ENCODE measurements at places on chromosomes 3 and 15.

DNA sequence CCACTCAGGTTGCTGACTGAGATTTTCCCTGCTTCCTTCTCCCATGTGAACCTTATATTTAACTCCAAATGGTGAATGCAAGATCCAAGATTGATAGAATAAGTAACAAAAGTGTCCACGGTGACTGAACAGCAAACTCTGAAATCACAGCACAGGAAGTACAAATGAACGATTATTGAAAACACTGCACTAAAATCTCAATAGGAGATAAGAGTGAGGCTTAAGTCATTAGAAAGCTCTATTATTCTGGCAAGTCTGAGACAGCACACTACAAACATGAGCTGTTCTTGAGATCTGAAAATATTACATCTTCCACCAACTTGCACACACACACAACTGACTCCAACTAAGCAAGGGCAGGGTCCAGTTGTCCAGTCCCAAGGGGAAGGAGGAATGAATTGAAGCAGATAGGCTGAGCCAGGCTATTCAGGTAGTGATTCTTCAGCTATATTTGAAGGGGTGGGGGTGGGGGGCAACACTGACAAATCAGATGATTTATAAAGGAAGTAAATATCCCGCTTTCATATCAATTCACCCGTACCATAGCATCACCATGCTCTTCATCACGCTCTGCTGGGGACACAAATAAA lies 2.9 kb downstream of the ZNF385D start:
- DNase-seq, result no peak

- DNase-seq, result peak; percentile 71
These were observed 3.1 kb downstream of the NBEAL2 start for GRCh38 chr3:46982546-46982945.

DNA sequence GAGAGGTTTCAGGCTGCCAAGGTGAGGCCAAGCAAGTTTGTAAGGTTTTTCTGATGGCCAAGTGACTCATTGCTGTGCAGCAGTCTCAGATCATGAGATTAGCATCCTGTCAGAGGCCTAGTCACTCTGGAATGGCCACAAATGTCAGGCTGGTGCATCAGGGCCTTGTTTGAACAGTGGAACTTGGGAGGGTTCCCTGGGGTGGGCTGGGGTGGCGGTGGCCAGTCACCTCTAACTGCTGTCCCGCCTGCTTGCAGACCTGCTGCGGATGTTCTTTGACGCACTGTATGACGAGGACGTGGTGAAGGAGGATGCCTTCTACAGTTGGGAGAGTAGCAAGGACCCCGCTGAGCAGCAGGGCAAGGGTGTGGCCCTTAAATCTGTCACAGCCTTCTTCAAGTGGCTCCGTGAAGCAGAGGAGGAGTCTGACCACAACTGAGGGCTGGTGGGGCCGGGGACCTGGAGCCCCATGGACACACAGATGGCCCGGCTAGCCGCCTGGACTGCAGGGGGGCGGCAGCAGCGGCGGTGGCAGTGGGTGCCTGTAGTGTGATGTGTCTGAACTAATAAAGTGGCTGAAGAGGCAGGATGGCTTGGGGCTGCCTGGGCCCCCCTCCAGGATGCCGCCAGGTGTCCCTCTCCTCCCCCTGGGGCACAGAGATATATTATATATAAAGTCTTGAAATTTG lies 2.8 kb upstream of the FAM131A start:
- no peak for DNase-seq

DNA sequence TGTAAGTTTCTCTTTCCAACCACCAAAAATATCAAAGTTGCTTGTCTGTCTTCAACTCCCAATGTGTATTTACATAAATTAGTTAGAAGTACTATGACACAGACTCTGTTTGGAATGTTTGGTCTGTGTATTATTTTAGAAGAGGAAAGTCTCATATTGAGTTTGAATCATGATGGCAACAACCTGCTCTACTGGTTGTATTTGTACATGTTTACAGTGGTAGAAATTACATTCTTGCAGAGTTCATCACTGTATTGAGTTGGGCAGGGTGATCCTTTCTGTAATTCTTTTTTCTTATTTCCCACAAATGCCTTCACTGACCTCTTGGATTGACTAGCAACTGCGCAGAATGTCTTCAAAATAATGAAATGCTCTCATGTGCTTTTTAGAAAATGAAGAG lies 149.6 kb downstream of the CHL1 start:
- no peak for DNase-seq

DNA sequence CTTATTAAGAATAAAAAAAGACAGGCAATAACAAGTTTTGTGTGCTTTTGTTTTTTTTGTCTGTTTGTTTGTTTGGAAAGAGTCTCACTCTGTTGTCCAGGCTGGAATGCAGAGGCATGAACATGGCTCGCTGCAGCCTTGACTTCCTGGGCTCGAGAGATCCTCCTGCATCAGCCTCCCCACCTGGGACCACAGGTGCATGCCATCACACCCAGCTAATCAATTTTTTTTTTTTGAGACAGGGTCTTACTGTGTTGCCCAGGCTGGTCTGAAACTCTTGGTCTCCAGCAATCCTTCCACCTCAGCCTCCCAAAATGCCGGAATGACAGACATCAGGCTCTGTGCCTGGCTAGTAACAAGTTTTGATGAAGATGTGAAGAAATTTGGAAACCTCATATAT lies 73.1 kb upstream of the GCNT3 start:
- DNase-seq, result no peak

DNA sequence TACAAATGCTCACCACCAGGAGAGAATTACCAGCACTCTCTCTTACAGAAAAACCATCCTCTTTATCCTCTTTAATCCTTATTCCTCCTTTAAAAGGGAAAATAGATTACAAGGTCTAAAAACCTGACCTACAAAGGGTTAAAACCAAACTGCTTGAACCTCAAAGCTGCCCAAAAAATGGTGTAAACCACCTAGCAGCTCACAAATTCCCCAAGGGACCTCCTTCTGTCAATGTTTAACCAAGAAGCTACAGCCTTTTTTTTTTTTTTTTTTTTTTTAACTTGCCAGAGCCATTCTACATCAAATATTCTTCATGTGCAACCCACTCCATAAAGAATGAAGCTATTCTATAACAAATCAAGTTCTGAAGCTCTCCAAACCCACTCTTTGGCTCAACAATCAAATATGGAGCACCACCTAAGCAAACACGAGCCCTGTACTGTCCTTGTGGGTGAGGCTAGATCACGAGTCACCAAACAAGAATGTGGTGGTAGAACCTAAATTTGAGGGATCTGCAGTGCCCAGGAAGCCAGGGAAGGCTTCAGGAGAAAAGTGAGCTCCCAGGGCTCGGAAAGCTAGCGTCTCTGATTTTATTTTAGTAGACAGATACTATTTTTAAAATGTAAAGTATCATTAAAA lies 20.1 kb downstream of the OSBPL10 start:
- no peak for DNase-seq

DNA sequence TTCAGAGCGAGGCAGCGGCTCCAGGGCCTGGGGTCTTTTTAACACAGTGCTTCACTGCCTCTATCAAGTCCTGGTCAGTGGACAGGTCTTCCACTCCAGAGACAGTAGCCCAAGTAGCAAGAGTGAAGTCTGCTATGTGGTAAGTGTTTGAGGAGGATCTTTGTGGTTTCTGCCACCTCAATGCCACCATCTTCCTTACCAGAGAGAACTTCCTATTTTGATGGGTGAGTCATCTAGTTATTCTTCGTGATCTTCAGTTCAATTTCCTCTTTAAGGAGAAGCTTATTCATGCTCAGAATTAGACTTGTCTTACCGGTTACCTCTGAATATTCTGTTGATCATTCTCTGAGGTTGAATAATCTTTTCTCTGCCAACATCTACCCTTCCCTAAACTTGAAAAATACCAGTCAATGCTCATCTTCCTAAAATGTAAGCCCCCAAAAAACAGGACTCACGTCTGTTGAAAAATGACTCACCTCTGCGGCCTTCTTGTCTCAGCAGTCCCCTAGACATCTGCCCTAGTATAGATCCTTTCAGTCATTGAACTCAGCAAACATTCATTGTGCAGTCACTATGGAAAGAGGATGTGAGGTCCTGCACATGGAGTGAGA lies 32.2 kb upstream of the BCL6 start:
- DNase-seq, result no peak

GRCh38 chr3:52879090-52879489 lies 18.3 kb downstream of the STIMATE start:
- no peak for DNase-seq

DNA sequence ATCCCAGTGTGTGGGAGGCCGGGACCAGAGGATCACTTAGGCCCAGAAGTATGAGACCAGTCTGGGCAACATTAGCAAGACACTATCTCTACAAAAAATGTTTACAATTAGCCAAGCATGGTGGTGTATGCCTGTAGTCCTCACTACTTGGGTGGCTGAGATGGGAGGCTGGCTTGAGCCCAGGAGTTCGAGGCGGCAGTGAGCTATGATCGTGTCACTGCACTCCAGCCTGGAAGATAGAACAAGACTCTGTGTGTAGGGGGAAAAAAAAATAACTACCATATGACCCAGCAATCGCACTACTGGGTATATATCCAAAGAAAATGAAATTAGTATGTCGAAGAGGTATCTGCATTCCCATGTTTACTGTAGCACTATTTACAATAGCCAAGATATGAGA lies 22.6 kb downstream of the RYK start:
- DNase-seq, result no peak

GRCh38 chr3:133096900-133097613 lies 58.9 kb downstream of the TMEM108 start:
- DNase-seq, result no peak

- no peak for DNase-seq
These were observed 182.7 kb upstream of the GADL1 start for GRCh38 chr3:31077021-31077601.

DNA sequence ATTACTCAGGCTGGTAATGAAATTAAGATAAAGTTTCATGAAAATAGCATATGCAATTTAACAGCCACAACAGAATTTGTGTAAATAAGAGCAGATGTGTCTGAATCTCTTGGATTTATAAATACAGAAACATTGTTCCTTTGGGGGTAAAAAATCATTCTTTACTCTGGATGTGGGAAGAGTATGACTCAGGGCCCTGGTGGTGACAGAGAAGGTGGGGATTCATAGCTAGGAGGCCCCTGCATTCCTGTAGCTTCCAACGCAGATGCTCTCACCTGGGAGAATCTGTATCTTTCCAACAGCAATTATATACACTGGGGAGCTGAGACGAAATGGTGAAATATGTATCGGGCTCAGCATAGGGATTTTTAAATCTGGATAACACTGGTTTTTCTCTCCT lies 167.6 kb upstream of the CADPS start:
- no peak for DNase-seq

DNA sequence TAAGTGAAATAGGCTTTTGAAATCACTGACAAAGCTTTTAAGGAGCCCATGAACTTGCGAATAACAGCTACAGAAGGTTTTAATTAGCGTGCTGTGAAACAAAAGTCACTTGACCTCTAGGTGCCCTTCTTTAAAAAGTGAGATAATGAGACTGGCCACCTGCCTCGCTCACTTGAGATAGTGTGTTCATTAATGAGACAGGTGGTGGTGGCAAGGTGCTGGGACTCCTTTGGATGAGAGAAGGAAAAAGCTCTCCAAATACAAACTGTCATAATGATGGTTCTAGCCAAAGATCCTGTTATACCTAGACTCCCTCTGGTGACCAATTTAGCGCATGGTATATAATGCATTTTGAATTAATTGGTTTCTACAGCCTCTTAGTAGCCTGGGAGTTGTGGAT lies 22.7 kb upstream of the IREB2 start:
- no peak for DNase-seq

DNA sequence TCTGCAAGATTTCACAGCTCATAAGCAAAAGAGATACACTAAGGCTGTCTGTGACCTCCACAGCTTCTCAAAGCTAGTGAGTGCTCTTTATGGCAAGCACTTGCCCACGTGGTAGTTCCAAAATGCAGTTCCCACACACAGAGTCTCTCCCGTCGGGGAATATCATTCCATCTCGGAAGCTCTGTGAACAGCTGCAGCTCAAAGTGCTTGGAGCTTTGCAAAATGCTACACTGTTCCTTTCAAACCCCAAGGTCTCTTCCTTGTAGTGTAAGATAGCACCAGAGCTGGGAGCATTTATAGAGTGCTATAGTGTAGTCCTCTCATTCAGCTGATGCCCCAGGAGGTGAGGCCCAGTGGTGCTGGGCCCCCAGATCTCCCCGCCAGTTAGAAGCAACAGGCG lies 36.1 kb downstream of the ST6GAL1 start:
- no peak for DNase-seq

DNA sequence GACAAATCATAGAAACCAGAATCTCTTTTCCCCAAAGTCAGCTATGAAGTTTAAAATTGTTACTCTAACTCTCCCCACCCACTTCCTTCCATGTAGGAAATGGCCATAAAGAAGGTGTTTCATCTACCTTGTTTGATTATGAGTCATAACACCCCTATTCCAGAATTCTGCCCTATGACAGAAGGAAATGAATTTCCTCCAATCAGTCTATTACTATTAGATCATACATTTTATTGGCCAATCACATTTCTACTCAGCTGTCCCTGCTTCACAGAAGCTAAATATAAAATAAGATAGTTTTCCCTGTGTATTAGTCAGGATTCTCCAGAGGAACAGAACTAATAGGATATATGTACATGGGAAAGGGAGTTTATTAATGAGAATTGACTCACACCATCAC lies 102.1 kb downstream of the TGFBR2 start:
- DNase-seq, result no peak

- DNase-seq, result no peak
These were observed 14.9 kb upstream of the SELENOT start for GRCh38 chr3:150588027-150588830.

- DNase-seq, result no peak
These were observed 6.1 kb upstream of the IL12A start for GRCh38 chr3:159982442-159982974.

DNA sequence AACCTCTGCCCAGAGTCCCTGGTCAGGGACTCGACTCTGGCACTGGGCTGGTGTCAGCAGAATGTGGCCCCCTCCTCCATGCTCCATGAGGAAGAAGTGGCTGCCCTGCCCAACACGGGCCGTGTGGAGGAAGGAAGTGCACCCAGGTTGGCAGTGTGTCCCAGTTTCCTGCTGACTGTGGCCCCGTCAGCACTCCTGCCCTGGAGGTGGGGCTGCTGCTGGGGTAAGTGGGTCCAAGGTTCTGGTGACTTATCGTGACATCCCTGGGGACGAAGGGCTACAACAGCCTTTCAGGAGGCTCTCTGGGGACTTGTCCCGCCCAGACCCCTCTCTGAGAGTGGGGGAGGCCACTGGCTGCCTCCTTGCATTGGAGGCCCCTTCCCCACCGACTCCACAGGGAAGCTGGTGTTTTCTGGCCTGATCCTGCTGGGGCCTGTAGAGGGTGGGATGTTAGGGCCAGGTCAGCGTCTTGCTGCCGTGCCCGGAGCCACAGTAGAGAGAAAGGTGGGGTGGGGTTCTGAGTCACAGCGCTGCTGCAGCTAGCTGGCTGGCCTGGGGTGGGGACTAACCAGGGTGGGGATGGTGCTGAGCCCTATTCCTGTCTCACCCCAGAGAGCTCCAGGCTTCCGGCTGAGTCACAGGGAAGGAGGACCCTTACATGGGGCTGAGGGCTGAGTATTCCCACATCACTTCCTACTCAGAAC lies 10.5 kb downstream of the SEMA4B start:
- DNase-seq, result peak; percentile 84

All from spleen (tissue), 13 donors.